ENCODE measurements at places on chromosomes 1 and 21.

DNA sequence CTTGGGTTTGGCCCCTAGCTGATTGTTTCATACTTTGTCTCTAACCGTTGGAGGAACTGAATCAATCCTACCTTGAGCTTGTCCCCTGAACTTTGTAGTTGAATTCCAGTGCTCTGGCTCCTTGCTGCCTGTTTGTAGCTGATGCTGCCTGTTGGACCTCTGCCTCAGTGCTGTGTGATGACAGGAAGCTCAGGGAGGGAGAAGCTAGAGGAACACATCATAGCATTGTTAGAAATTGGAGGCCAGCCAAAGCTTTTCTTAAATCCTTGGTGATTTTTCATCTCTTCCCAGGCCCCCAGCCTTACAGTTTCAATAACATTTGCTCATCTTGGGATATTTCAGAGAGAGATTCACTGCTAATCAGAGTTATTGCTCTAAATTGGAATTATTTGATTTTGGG is 34.0 kb downstream of the MACF1 start:
- DNase-seq = no peak

DNA sequence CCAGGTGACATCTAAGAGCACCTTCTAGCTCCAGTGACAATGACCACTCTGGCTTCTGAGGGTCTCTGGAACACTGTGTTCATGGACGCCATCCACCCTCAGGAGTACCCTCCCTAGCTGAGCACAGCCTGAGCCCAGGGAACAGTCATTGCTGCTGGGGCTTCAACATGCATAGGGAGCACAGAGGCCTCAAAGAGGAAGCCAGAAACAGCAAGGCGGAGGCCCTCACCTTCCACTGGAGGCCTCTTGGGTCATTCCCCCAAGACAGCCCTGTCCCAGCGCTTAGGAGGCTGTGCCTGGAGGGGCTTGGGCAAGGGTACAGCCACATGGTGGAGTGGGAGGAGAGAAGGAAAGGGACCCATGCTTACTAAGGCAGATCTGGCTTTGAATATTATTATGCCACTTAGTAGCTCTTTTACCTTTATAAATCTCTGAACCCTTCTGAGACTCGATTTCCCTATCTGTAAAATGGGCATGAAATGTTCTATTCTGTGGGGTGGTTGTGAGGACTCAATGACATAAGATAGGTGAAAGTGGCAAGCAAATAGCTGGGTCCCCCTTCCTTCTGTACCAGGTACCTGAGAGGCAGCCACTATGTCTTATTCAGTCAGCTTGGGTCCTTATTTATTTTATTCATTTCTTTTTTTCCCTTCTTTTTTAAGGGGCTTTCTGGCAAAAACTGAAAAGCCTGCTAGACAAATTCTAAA is 32.8 kb downstream of the PTAFR start:
- DNase-seq = no peak

DNA sequence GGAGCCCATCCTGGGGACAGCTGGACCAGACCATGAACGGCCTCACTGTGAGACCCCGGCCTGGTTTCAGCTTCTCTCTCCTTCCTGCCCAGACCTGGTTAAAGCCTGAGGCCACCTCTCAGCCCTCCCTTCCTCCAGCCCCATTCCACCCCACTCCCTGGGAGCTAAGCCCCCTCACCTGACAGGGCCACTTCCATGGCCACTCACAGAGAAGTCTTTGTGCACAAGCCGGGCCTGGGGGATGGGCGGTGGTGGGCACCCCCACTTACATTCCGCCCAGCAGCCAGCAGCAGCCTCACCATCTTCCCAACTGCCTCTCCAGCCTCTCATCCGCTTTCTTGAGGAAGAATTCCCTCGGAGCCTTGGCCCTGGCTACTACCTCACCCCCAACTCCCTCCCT is 40.4 kb downstream of the RHBG start:
- no peak for DNase-seq

DNA sequence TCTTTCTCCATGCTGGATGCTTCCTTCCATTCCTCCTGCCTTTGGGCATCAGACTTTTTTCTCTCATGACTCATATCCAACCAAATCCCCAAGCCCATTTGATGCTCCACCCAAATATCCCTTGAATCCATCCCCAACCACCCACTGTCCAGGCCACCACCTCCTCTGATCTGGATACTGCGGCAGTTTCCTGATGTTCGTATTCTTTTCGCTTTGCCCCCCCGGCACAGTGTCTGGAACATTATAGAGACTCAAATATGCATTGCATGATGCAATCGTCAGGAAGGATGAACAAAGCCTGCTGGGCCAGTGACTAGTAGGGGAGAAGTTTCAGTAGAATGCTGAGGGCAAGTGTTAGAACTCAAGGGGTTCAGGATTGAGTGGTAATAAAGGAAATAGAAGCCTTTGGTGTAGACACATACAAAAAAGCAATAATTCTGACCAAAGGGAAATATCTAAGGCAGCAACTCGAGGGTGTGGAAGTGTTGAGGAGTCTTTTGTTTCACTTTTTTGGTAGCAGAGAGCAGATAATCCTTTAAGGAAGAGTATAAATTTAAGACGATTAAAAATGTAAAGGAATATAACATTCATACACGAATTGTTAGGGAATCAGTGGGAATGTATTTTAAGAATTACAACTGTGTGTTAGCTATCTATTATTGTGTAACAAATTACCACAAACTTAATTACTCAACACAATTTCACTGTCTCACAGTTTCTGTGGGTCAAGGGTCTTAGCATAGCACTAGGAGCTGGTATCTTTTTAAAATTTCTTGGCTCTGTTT is 7.5 kb downstream of the S100A11 start:
- no peak for DNase-seq

DNA sequence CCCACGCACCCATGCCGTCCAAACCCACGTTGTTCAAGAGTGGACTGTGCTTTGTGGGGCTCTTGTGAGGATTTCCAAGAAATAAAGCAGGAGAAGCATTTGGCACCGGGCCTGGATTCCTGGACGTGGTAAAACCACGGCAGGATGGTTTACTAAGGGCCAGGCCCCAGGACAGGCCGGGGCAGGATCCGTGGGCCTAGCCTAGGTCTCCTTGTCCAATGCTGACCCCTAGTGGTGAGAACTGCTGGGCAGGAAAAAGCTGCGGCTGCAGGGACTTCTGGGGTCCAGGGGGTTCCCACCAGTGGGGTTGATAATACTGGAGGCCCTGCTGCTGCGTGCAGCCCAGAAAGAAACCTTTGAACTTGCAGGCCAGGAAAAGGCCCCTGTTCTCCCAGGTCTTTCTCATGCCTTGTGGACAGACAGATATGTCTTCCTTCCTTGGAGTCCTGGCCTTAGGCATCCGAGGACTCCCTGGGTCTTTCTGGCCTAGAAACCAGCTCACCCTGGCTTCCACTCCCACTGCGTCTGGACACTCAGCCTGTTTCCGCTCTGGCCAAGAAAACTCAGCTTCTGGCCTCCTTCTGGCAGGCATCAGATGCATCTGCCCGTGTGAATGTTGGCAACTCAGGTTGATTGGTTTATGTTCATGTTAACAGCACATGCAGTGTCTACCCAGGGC is 106.9 kb upstream of the TMEM51 start:
- peak; percentile 70 for DNase-seq

DNA sequence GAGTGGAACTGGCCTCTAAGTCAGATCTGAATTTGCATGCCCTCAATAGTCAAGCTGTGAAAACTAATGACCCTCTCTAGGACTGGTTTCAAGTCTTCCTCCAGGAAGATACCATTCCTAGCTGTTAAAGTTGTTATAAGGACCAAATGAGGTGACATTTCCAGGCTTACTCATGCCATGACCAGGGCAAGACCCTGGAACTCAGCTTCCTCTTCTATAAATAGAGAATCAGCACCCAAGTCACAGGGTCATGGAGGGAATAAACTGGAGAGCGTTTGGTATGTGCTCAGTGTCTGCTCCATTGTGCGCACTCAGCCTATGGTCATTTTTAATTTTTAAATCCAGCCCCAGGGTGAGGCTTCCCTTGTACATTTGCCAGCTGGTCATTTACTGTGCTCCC is 2.5 kb downstream of the S100A9 start:
- no peak for DNase-seq

- no peak for DNase-seq
These were observed 13.7 kb upstream of the PIGC start for GRCh38 chr1:172457479-172458130.

DNA sequence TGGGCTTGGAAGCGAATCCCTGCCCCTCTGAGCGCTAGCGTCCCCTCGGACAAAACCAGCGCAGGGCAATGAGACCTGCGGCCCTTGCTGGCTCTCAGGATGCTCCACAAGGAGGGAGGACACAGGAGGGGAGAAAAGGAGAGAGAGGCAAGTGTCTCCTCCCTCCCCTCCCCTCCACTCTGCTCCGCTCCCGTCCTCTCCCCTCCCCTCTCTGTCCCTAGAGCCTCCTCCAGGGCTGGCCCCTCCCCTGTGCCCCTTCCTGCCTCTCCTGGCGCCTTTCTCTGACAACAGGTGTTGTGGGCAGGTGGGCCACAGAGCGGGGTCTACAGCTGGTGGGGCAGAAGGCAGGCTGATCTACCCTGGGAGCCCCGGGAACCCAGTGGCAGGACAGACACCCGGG is 35.2 kb downstream of the TP73 start:
- DNase-seq = no peak

GRCh38 chr1:205493241-205494085 is 11.0 kb upstream of the CDK18 start:
- DNase-seq = no peak

DNA sequence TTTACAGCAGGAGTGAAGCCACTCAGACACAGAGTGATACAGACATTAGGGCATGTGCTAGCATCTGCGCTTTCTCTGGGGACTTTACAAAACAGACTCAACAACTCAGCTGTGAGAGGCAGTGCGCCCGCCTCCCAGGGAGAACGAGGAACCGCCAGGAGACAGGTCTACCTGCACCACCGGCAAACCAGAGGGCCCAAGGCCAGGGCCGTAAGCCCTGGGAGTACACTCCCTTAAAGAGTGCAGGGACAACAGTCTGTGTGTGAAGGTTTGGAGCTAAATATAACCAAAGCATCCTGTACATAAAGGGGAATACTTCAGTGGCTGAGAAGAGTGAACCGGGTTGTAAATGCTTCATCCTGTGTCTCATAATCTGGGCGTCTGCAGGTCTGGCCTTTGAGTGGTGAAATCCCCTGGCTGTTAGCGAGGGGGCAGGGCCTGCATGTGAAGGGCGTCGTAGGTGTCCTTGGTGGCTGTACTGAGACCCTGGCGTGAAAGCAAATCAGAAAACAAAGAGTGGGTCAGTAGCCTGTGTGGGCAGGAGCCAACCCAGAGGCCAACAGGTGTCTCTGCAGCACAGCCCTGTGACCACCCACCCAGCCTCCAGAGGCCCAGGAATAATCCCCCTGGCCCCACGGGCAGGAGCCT is 86.9 kb downstream of the CD247 start:
- DNase-seq = no peak

- DNase-seq = no peak
These were observed 90.8 kb upstream of the TMPRSS2 start for GRCh38 chr21:41598561-41599431.

DNA sequence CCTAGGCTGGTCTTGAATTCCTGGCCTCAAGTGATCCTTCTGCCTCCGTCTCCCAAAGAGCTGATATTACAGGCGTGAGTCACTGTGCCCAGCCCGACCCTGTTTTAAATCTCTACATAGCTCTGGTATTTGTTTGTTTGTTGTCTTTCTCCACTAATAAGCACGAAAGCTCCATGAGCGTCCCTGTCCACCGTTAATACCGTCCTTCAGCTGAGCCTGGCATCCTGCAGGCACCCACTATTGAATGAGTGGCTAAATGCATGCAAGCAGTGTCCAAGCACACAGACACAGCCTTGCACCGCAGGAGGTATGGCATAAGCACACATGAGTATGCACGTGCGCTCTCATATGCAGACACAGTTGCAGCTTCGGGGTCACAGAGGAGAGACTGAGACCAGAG is 4.5 kb upstream of the COL16A1 start:
- no peak for DNase-seq

- DNase-seq = no peak
These were observed 10.4 kb downstream of the RERE start for GRCh38 chr1:8807004-8807403.

DNA sequence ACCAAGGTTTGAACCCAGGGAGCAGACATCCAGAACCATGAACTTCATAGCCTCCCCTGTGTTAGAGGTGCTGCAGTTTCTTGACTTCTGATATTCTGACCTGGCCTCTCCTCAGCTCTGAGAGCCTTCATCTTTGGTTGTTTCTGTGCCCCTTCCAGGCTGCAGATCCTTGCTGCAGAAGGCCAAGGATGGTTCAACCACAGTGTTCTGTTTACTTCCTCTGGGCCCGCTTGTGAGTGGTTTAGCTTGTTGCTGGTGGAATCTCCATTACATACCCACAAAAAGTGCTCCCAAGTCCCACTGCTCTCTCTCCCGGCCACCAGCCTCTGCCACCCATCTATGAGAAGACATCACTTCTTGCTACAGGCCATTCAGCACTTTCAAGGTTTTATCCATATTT is 9.0 kb upstream of the SLC2A7 start:
- DNase-seq = no peak

GRCh38 chr1:21027805-21028204 is 148.9 kb downstream of the EIF4G3 start:
- DNase-seq = peak; percentile 66

DNA sequence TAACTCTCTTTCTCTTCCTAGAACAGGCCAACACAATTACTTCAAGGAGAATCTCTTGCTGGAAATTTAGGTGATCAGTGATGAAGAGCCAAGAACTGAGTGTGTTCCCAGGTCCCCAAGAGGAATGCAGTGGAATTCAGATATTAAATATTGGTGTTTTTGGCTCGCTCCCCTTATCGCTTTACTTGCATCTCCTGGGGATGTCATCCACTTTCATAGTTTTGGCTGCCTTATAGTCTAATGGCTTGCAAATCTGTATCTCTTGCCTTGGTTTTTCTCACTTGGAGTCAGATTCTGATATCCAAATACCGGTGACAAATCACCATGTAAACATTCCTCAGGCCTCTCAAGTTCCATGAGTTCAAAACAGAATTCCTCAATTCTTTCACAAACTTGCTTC is 151.0 kb upstream of the C1orf87 start:
- no peak for DNase-seq

- DNase-seq = no peak
These were observed 47.8 kb upstream of the NRDC start for GRCh38 chr1:51926171-51926812.

DNA sequence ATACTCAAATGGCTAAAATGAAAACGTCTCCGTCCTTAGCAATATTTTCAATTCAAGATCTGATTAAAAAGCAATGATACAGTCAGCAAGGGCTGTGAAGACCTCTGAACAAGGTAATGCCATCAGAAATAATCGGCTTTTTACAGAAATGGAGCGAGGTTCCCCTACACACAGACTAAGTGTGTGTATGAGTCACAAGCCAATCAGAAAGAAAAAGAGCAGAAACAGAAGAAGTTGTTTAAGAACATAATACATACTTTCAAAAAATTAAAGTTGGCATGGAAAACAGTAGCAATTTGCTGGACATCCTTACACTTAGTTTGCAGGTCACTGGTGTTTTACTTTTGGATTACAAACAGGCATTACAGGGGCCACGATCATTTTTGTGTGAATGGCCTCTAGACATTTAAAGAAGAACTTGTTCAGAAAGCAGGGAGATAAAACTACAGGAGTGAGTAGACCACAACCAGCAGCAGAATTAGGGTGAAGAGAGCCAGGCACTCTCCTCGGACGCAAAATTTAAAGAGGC is 350.0 kb upstream of the RUNX1 start:
- no peak for DNase-seq

Measured in colonic mucosa (tissue), 4 donors.